ENCODE measurements at places on chromosomes 1 and 21.

GRCh38 chr1:156608981-156609380 is 7.7 kb upstream of the GPATCH4 start:
- no peak for DNase-seq

GRCh38 chr21:45010860-45011259 is 63.5 kb upstream of the ADARB1 start:
- no peak for DNase-seq

DNA sequence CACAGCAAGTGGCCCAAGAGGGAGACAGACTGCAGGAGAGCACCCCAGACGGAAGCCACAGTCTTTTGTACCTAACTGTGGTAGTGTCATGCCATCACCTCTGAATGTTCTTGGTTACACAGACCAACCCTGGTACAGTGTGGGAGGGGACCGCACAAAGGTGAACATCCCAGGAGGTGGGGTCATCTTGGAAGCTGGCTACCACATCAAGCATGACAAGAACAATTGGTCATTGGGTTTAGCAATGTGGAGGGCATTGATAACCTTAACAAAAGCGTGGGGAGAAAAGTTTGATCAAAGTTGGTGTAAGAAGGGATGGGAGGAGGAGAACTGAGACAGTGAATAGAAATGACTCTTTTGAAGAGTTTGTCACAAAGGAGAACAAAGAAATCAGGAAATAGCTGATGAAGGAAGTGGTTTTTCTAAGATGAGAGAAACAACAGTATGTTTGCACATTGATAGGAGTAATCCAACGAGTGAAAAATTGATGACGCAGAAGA is 87.1 kb upstream of the CACNA1E start:
- DNase-seq = no peak

DNA sequence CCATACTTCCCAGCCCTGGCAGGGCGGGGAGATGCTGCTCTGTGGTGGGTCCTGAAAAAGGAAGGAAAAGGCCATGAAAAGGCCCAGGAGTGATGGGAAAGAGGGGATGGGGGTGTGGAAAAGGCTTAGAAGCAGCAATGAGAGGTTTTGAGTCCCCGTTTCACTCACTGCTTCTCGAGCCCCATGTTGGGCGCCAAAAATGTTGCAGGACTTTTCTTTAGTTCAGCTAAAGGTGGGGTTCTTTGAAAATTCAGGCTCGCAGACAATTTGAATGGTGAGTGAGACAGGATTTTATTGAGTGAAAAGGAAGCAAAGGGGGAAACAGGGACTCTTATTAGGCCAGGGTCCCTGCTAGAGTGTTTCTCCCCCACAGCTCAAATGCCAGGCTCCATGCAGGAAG is 93.1 kb downstream of the MRPS6 start:
- DNase-seq = no peak

- DNase-seq = no peak
Measured at GRCh38 chr1:119632103-119632490, 16.0 kb downstream of the ZNF697 start.

- DNase-seq = peak; percentile 79
Measured at GRCh38 chr1:19559641-19560040, 74.3 kb upstream of the CAPZB start.

GRCh38 chr1:206953126-206953525 is 6.9 kb upstream of the PIGR start:
- DNase-seq = no peak

GRCh38 chr21:33267250-33267649 is 1.1 kb downstream of the IL10RB start:
- no peak for DNase-seq

- peak; percentile 35 for DNase-seq
Measured at GRCh38 chr21:25421321-25422028, 185.8 kb downstream of the MRPL39 start.

GRCh38 chr1:179305450-179305849 is 11.9 kb downstream of the SOAT1 start:
- DNase-seq = no peak

GRCh38 chr1:236301080-236301957 is 19.6 kb upstream of the ERO1B start:
- no peak for DNase-seq

GRCh38 chr1:201659572-201659971 is 120.6 kb downstream of the NAV1 start:
- DNase-seq = no peak

GRCh38 chr1:17696417-17697301 is 58.5 kb upstream of the ACTL8 start:
- DNase-seq = peak; percentile 77

GRCh38 chr1:160373696-160374095 is 6.8 kb downstream of the NHLH1 start:
- DNase-seq = no peak

DNA sequence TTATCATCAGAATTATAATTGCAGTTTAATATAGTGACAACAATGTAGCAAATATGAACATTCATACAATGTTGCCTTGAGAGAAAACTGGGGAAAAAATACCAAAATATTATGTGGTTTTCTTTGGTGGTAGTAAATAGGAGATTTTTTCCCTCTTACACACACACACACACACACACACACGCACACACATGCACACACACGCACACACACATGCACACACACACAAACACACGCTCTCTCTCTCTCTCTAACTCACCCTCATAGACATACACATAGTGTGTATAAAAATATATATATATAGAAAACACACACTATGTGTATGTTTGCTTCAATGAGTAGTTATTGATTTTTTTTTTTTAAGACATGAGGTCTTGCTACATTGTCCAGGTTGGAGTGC is 211.6 kb downstream of the HHAT start:
- no peak for DNase-seq

- DNase-seq = peak; percentile 53
Measured at GRCh38 chr1:208595745-208596144, 351.6 kb upstream of the PLXNA2 start.

GRCh38 chr1:1021010-1021919 is 1.3 kb downstream of the AGRN start:
- DNase-seq = peak; percentile 69

DNA sequence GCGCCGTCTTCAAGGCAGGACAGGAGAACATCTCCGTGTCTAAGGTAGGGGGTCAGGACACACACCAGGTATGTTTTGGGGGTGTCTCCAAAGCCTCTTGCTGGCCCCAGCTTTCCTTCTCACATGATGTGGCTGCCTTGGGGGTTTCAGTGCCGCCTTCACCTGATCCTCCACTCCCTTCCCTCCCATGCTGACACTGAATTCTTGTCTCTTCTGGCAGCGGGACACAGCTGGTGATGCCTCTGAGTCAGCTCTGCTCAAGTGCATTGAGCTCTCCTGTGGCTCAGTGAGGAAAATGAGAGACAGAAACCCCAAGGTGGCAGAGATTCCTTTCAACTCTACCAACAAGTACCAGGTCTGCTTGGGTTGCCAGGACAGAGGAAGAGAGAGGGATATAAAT is 13.5 kb downstream of the ATP1A2 start:
- DNase-seq = peak; percentile 60

DNA sequence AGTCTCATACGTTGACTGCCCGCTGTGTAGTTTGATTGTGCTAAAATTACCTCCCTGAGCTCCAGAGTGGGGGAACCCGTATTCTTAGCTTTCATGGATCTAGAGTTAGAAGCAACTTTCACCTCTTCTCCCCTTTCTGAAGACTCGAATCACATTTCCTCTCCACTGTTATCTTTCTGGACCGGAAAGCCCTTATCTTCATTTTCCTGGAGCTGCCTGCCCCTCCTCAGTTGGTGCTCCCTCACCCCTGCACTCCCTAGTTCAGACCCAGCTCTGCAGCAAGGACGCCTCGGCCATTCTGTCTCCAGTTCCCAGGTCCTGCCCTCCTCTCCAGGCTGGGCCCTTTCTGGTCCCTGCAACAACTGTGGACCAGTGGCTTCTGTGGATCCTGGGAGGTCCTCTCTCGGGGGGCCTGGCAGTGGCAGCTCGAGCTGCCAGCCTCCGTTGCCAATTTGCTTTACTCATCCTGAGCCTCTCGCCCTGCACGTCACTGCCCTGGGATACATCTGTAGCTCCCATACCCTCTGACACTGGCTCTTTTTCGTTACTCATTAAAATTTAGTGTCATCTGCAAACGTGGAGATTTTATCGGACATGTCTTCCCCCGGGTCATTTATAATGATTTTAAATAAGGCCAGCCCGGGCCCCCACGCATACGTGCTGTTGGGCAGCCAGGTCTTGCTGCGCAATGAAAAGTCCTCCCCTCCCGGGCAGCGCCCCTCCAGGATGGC is 141.5 kb upstream of the VAMP3 start:
- no peak for DNase-seq

GRCh38 chr1:41355761-41356160 is 5.5 kb upstream of the FOXO6 start:
- DNase-seq = no peak

DNA sequence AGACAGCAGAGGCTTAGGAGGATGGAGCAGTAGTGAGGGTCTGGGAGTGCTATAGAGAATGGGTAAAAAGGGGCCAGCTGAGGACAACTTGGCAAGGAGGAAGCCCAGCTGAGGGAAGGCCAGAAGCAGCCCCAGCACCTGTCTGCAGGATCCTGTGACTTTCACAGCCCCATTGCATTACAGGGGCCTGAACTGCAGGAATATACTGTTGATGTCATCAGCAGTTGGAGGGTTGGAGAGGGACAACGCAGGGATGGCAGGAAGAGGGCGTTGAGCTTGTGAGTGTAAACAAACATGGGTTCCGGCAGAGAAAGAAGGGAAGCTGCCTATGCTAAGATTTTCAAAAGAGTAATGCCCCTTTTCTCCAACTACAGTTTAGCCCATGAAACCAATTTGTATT is 628.5 kb downstream of the SMYD3 start:
- no peak for DNase-seq

DNA sequence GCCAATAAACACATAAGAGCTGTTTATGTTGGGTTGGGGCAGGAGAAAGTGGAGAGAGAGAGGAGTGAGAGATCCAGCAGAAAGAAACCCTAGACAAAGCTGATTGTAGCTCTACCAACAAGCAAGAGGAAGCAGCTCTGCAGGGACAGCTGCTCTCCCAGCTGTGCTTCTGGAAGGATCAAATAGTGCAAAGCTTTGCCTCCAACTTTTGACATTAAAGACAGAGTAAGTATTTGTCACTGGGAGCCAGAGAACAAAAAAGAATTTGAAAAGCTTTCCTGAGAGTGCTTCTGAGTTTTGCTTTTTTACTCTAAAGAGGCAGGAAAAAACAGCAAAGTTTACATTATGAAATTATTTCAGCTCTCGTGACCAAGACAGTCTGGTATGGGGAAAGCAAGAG is 28.5 kb upstream of the C1orf198 start:
- no peak for DNase-seq

DNA sequence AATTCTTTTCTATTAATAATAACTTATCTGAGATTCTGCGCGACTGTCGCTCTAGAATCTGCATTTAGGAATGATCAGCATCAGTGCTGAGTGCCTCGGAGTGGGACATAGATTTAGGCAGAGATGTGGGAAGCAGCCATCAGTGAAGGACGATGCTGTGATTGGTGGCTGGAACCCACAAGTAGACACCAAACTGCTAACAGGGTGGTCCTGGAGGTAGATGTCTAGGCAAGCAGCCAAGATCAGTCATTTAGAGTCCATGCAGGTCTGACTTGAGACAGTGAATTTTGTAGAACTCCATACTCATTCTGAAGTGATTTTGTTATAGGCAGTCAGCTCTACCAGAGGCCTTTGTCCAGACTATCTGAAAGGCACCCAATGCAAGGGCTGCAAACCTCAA is 51.8 kb upstream of the LYST start:
- no peak for DNase-seq

DNA sequence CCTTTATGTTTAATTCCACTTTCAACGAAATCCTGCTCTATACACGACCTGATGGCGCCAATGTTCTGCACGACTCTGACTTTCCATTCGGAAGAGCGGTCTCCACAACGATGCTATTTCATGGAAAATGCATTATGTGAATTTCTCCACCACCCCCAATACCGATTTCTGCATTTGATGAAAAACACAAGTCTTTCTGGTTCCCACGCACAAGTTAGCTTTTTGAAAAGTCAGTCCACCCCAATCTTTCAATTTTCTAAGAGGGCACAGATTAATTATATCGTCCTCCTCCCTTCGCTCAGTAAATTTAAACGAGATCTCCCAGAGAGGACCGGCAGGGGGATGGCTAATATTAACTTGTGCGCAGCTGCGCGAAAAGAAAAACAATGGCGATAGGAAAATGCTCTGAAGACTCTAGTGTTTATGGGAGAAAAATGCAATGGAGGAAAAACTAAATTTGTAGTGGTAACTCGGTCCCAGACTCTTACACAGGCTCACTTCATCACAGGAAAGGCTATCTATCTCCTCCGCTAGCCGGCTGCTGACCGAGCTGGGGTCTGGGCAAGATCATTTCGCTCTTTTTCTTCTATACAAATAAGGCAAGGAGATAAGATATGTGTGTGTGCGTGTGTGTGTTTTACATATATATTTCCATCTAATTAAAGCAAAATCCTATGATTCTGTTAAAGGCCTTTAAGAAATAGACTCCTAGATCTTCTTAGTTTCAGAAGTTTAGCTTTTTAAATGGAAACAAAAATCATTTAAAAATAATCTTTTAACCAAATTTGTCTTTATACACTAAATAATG is 1.2 kb upstream of the LHX8 start:
- DNase-seq = no peak

DNA sequence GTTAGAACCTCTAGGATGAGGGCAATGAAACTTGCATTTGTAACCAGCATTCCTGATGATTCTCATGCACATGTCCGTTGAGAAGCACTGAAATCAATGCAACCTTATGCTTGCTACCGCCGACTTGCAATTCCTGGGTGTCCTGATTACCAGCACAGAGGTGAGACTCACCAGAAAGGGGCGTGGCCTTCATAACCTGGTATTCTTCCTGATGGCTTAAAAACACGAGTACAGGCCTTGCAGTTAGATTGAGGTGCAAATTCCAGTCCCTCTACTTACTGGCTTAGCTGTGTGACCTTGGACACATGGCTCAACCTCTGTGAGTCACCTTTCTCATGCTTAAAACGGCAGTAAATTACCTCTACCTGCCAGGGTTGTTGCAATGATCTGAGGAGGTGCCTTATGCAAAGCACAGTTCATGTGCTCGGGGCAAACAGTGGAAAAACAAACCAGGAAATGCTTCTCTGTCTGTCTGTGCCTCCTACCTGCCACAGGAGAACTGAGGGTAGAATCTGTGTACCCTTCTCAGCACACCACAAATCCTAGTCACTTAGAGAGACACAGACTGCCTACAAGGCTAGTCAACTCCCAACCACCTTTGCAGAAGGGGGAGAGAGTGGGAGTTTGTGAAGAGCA is 39.1 kb upstream of the ECE1 start:
- no peak for DNase-seq

GRCh38 chr1:203080456-203080855 is 5.4 kb downstream of the MYOG start:
- no peak for DNase-seq

- no peak for DNase-seq
Measured at GRCh38 chr1:60875138-60875537, 207.2 kb upstream of the NFIA start.

DNA sequence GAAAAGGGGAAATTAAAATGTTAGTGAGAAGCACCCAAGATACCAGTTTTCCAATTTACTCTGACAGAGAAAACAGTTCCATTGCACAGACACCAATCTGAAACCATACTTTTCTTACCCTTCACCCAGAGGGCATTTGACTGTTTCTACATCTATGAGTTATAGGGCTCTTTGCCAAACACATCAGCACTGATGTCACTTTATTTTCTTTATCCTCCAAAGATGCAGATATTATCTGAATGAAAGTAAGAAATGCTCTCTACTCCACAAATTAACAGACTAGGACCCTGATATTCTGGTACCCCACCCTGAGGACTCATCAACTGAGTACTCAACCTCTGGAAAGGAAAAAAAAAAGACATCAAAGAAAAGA is 24.2 kb upstream of the PEX19 start:
- peak; percentile 9 for DNase-seq

All from AG08395 (cell line).